Activated T-helper 1 cell treated with anti-CD3 and anti-CD28 coated beads, Interleukin-2, amount 50 U/mL, for 16 hours (primary cell): ENCODE measurements at places on chromosomes 4 and X.

- DNase-seq = no peak
Measured at GRCh38 chrX:69535661-69536060, 31.5 kb downstream of the NALF2 start.

GRCh38 chr4:2290974-2291704, 29.2 kb upstream of the MXD4 start:
- DNase-seq = peak; percentile 65

- no peak for DNase-seq
Measured at GRCh38 chr4:52550186-52550585, 108.9 kb downstream of the USP46 start.

GRCh38 chr4:95102162-95102790, 344.5 kb downstream of the BMPR1B start:
- DNase-seq = no peak

GRCh38 chrX:33195698-33196097, 15.7 kb downstream of the DMD start:
- no peak for DNase-seq
